Uterus (tissue), 4 donors: ENCODE measurements at places on chromosomes 2 and 18.

DNA sequence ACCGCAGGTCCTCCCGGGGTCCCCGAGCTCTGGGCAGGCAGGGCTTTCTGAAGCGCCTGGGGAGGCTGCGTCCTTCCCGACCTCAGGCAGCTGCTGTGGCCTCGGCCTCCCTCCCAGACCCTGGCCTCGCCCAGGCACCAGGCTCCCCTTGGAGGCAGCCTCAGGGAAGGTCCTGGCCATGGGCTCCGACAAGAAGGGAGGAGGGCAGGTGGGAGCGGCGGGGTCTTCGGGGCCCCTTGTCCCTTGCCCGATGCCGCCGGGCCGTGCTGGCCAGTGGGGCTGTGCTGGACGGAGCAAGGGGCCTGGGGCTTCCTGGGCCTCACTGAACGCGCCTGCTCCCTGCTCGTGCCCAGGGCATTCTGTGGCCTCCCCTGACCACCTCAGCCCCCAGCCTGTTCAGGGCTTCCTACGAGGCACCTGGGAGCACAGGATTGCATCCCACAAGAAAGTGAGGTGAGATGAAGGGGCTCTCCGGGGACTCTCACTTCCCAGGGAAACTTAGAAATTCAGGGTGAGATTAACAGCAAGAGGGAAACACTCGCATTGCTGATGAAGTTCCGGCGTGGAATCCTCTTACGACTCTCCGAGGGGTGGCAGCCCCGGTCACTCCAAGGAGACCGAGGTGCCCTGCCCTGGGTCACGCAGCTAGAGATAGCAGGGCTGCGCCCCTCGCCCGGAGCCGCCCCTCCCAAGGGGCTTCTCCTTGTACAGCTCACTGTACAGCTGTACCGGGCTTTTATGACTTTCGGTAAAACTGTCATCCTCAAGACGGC, 778 bp downstream of the MFSD2B start:
- H3K36me3 ChIP-seq, result no peaks in the 10 kb centered on the region
- H3K4me1 ChIP-seq, result no peaks in the 10 kb centered on the region

DNA sequence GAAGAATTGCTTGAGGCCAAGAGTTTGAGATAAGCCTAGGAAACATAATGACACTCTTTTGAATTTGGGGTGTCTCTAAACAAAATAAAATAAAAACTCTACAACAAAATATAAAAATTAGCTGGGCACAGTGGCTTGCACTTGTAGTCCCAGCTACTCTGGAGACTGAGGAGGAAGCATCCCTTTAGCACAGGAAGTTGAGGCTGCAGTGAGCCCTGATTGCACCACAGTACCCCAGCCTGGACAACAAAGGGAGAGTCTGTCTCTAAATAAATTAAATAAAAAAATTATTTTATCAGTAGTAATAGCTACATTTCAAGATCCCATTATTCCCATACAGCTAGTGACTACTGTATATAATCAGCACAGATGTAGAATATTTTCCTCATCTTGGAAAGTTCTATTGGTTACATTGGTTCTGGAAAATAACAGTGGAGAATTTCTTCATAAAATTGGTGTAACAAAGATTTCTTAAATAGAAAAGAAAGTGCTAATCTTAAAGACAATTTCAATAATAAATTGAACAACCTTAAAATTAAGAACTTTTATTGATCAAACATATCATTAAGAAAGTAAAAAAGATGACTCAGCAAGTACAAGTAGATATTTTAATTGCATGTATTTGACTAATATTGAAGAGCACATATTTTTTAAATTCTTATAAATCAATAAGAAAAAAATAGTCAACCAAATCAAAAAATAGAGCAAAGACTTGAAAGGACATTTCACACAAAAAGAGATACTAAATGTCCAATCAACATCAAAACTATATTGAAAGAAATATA, 90.4 kb upstream of the KYNU start:
- H3K4me1 ChIP-seq, result no peaks in the 10 kb centered on the region
- DNase-seq, result no peak
- no peaks in the 10 kb centered on the region for H3K36me3 ChIP-seq
- H3K27me3 ChIP-seq, result no peaks in the 10 kb centered on the region
- no peak overlapping the region for H3K4me3 ChIP-seq

DNA sequence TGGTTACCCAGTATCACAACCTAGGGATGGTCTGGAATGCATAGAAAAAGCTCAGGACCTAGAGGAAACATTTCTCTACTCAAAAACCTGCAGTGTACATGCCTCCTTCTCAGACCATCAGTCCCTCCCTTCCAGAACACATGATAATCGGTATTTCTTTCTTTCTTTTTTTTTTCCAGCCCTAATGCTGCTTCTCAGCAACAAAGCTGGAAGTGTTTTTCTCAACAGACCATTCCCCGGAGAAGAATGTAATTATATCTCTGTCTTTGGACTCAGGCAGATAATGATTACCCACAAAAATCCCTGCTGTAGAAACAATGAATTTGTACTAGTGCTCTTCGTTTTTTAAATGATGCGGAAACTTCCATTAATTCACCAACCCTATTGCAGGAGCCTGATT, 44.1 kb upstream of the NDUFV2 start:
- no peaks in the 10 kb centered on the region for H3K36me3 ChIP-seq
- no peak overlapping the region for H3K4me3 ChIP-seq
- no peak for DNase-seq
- no peaks in the 10 kb centered on the region for H3K27me3 ChIP-seq

- no peaks in the 10 kb centered on the region for H3K36me3 ChIP-seq
- no peak for DNase-seq
- no peaks in the 10 kb centered on the region for H3K4me1 ChIP-seq
Measured at GRCh38 chr2:234447189-234447588, 49.7 kb downstream of the ARL4C start.

DNA sequence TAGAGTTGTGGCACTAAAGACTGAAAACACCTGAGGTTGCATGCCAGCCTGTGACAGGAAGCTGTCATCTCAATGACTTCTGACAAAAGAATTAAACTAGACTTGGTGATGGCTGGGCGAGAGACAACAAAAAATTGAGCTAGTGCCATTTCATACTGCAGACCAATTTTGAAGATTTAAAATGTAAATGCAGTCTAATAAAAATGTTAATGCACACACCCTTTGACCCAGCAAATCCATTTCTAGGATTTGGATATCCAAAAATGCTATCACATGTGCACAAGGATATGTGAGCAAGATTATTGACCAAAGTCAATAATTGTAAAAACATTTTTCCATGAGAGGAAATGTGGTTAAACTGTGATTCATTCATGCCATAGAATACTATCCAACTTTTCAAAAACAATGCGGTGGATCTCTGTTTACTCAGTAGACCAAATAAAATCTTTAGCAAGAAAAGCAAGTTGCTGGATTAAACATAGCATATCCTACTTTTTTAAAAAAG, 5.6 kb downstream of the FBXO36 start:
- H3K27me3 ChIP-seq, result no peaks in the 10 kb centered on the region
- no peaks in the 10 kb centered on the region for H3K4me1 ChIP-seq
- H3K4me3 ChIP-seq, result no peak overlapping the region

DNA sequence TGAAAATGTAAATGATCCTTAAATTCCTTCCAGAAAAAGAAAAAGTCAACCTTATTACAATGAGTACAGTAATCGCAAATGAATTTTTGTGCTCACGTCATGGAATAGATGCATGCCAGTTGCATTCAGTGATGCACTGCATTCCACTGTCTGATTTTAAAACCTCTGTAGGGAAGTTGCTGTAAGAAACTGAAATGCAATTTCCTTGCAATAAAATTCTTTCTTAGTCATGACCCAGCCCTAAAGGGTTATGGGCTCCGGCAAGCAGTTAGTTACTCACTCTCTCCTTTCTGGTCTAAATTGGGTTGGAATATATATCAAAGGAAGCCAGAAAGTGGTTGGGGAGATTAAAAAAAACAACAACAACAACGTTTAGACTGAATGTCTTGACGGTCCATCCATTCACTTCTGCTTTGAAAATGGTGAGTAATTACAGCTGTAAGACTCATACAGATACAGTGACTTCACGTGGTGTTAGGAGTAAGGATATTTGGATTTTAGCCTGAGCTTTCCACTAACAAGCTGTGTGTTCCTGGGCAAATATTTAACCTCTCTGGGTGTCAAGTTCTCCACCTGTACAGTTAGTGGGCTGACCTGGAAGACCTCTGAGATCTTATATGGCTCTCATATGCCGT, 8.6 kb upstream of the RND3 start:
- no peak for DNase-seq
- no peaks in the 10 kb centered on the region for H3K27me3 ChIP-seq
- no peak overlapping the region for H3K4me3 ChIP-seq
- no peaks in the 10 kb centered on the region for H3K36me3 ChIP-seq
- no peak overlapping the region for H3K27ac ChIP-seq

DNA sequence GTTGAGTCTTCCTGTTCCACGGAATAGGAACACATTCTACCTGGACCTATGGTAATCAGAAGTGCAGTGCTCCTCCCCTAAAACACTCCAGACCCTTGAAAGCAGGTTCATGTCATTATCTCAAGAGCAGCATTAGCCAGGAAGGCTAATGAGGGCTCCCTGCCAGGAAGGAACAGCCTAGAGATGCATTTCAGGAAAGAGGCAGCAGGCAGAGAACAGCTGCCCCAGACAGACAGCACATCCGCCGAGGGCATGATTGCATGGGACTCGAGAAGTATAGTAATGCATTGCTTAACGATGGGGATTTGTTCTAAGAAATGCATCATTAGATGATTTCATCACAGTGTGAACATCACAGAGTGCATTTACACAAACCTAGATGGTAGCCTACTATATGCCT, 171.5 kb downstream of the ALK start:
- no peak overlapping the region for H3K27ac ChIP-seq
- H3K27me3 ChIP-seq, result no peaks in the 10 kb centered on the region
- no peaks in the 10 kb centered on the region for H3K4me1 ChIP-seq
- H3K4me3 ChIP-seq, result no peak overlapping the region
- H3K36me3 ChIP-seq, result no peaks in the 10 kb centered on the region
- DNase-seq, result no peak

GRCh38 chr2:9547262-9547991, 8.2 kb downstream of the ADAM17 start:
- no peak overlapping the region for H3K27ac ChIP-seq
- no peaks in the 10 kb centered on the region for H3K36me3 ChIP-seq
- H3K27me3 ChIP-seq, result no peaks in the 10 kb centered on the region
- no peak overlapping the region for H3K4me3 ChIP-seq
- peaks cover 10% of the 10 kb centered on the region for H3K4me1 ChIP-seq

GRCh38 chr2:160087854-160088745, 25.7 kb upstream of the PLA2R1 start:
- H3K27me3 ChIP-seq, result no peaks in the 10 kb centered on the region
- no peaks in the 10 kb centered on the region for H3K36me3 ChIP-seq
- no peaks in the 10 kb centered on the region for H3K4me1 ChIP-seq

DNA sequence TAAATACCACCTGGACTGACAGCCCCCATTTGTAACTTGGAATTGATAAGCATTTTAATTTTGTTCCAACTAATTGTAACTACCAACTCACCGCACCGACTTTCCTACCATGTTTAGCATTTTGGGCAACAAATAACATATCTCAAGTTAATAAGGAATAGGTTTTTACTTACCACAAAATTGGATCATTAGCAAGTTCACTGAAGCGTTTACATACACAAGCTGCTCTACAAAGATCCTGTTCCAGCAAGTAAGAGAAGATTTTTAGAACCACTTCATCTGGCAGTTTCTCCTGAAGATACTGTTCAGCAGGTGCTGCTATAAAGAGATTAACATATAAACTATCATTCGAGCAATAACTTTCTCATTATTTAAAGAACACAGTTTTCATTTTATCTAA, 55.7 kb downstream of the MSH6 start:
- no peak overlapping the region for H3K4me3 ChIP-seq
- no peaks in the 10 kb centered on the region for H3K36me3 ChIP-seq
- H3K27ac ChIP-seq, result no peak overlapping the region
- H3K4me1 ChIP-seq, result no peaks in the 10 kb centered on the region
- no peaks in the 10 kb centered on the region for H3K27me3 ChIP-seq

GRCh38 chr2:183371545-183371944, 247.3 kb downstream of the NUP35 start:
- DNase-seq, result no peak
- H3K4me3 ChIP-seq, result no peak overlapping the region
- no peaks in the 10 kb centered on the region for H3K36me3 ChIP-seq
- H3K27me3 ChIP-seq, result no peaks in the 10 kb centered on the region
- no peak overlapping the region for H3K27ac ChIP-seq

- no peak overlapping the region for H3K4me3 ChIP-seq
- H3K27ac ChIP-seq, result no peak overlapping the region
- no peak for DNase-seq
- H3K4me1 ChIP-seq, result no peaks in the 10 kb centered on the region
- no peaks in the 10 kb centered on the region for H3K27me3 ChIP-seq
Measured at GRCh38 chr2:124319577-124319976, 294.5 kb downstream of the CNTNAP5 start.

DNA sequence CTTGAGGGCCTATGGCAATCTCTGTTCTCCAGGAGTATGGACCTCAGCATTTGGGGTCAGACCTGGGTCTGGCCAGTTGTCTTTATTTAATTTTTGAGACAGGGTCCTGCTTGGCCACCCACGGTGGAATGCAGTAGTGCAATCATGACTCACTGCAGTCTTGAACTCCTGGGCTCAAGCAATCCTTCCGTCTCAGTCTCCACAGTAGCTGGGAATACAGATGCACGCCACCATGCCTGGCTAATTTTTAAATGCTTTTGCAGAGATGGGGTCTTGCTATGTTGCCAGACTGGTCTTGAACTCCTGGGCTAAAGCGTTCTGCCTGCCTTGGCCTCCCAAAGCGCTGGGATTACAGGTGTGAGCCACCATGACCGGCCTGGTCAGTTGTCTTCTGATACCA, 46.4 kb upstream of the INHBB start:
- no peak for DNase-seq
- no peaks in the 10 kb centered on the region for H3K27me3 ChIP-seq
- no peak overlapping the region for H3K27ac ChIP-seq
- no peaks in the 10 kb centered on the region for H3K4me1 ChIP-seq
